Activated CD8-positive, alpha-beta T cell treated with anti-CD3 and anti-CD28 coated beads, Interleukin-2, amount 10 ng/mL, durations not matched to agents 7 days and 5 days (primary cell): ENCODE measurements at places on chromosomes 2 and 18. TPM values are rescaled to one million over a fixed set of nuclear protein-coding genes. Genes with fewer than 3 reads are reported as not detected.

The MLPH gene
- total RNA-seq, result not detected

The IL37 gene
- not detected for total RNA-seq

The FAP gene
- total RNA-seq, result not detected

The DCDC2C gene
- not detected for total RNA-seq

The CCDC85A gene
- total RNA-seq, result not detected

The CTAGE1 gene
- total RNA-seq, result not detected

The ALPP gene
- not detected for total RNA-seq

The CPO gene
- total RNA-seq, result not detected

DNA sequence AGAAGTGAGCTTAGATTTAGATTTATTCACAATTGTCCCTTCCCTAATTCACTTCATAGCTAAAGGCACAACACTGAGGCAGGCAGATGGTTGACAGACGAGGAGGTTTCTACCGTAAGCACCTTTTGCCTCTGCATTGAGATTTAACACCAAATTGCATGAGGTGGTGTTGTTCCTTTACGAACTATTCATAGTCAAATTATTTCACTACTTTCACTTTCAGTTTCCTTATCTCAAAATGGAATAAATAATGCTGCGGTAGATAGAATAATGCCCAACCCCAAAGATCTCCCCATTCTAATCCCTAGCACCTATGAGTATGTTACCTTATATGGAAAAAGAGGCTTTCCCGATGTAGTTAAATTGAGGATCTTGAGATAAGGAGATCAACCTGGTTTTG lies 58.9 kb upstream of the LINC00305 start:
- no peaks in the 10 kb centered on the region for H3K36me3 ChIP-seq
- no peak for DNase-seq
- H3K4me3 ChIP-seq, result peak overlapping the region; percentile 6
- no peaks in the 10 kb centered on the region for H3K27me3 ChIP-seq

DNA sequence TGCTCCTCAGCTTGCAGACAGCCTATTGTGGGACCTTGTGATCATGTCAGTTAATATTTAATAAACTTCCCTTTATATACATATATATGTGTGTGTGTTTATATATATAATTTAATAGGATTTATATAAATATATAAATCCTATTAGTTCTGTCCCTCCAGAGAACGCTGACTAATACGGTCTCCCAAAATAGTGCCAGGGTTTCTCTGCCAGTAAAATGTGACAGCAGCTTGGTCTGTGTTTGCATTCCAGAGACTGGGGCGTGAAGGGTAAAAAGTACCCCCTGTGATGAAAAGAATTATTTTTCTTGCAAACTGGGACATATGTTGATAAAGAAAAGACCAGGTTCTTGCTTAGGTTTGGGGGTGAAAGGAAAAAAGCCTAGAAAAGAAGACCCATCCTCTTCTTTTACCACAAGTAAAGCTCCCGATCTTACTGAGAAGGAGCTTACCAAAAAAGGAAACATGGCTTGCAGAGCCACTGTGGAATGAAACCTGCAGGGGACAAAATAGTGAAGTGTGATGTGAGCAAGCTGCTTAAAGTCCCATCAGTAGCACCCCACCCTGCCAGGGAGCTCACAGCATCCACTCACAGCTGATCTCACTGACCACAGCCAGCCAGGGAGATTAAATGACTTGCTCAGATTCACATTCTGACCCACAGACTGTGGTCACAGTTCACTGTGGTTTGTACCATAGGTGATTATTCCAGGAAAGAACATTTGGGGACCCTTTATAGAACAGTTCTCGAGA lies 110.9 kb upstream of the RMP24 start:
- no peak overlapping the region for H3K27ac ChIP-seq
- no peak overlapping the region for H3K4me3 ChIP-seq

DNA sequence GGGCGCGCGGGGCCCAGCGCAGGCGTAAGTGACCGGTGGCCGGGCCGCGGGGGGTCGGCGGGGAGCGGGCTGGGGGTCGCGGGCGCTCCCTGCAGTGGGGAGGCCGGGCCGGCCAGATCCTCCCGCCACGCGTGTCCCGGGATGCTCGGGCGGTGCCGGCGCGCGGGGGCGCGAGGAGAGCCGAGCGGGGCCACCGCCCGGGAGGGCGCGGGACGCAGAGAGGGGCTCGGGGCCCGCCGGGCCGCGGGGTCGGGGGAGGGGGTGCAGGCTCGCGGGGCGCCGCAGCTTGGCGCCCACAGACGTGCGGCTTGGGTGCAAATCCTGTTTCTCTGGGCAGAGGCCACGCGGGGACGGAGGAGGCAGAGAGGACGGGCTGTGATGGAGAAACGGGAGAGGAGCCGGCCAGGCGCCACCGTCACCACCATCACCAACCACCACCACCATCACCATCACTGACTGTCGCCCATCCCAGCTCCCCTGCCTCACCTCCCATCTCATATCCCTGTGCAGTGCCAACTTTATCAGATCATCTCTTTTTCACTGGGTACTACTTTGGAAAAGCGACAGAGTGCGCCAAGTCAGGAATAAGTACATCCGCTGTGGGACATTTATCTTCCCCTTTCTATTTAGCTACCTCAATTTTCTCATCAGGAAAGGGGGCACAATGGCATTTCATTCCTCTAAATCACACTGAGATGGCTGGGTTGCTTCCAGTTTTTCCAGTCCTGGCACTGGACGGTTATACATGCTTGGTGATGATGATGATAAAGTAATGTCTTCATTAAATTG lies 97.2 kb upstream of the GPR45 start:
- peak overlapping the region; percentile 67 for H3K4me3 ChIP-seq
- peak overlapping the region; percentile 23 for H3K27ac ChIP-seq
- DNase-seq, result no peak
- peaks cover 42% of the 10 kb centered on the region for H3K27me3 ChIP-seq
- H3K36me3 ChIP-seq, result no peaks in the 10 kb centered on the region
- peaks cover 9% of the 10 kb centered on the region for H3K4me1 ChIP-seq

GRCh38 chr18:41783065-41783818 lies 171.8 kb upstream of the PIK3C3 start:
- H3K36me3 ChIP-seq, result no peaks in the 10 kb centered on the region
- DNase-seq, result no peak
- no peak overlapping the region for H3K27ac ChIP-seq
- no peak overlapping the region for H3K4me3 ChIP-seq

- H3K27me3 ChIP-seq, result peaks cover 5% of the 10 kb centered on the region
- no peaks in the 10 kb centered on the region for H3K4me1 ChIP-seq
- DNase-seq, result no peak
- no peaks in the 10 kb centered on the region for H3K36me3 ChIP-seq
- H3K27ac ChIP-seq, result no peak overlapping the region
- no peak overlapping the region for H3K4me3 ChIP-seq
Observed at GRCh38 chr2:217079165-217079564, 219.3 kb upstream of the TNP1 start.

DNA sequence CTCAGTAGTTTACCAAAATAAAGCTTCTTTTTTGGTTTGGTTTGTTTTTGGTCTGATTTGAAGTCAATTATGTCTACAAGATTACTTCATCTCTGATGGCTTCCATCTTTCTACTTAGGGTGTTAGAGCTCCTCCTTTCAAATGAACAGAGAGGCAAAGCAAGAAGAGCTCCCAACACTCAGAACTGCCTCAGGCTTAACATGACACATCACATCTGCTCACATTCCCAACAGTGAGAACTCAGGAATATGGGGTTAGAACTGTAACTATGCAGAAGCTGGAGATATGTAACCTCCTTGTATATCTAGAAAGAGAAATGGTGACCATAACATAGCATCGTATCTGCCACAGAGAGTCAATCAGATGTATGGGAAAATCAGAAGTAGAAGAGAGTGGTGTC lies 11.4 kb upstream of the LRATD1 start:
- no peak for DNase-seq
- H3K36me3 ChIP-seq, result no peaks in the 10 kb centered on the region
- H3K27me3 ChIP-seq, result no peaks in the 10 kb centered on the region
- H3K27ac ChIP-seq, result no peak overlapping the region
- no peak overlapping the region for H3K4me3 ChIP-seq

DNA sequence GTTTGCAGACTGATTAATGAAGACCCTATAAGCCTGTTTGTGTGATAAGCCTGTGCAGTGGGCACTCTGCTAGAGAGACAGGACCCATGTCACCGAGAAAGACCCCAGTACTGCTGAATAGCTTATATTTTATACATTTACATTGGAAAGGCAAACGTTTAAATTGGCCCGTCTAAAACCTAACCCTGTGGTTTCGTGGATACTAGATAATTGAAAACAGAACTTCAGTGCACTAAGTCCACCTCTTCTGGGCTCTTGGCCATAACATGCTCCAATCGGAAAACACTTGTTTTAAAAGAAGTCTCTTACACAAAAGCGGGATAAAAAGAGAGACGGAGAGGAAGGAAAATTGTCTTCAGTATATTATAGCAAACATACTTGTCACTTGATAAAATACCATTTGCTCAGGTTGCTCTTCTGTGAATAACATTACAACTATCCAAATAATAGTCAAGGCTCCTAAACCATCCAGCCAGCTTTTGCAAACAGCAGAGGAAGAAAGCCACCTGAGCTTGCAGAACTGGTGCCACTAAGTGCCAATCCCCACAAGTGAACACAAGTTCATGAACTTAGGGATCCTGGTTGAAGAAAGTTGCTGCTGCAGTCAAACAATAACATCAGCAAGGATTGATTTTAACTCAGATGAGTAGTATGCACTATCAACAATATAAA lies 218.4 kb upstream of the FN1 start:
- DNase-seq, result no peak
- no peaks in the 10 kb centered on the region for H3K4me1 ChIP-seq
- no peak overlapping the region for H3K27ac ChIP-seq
- H3K4me3 ChIP-seq, result no peak overlapping the region

GRCh38 chr2:7852546-7852945 lies 829.3 kb upstream of the ID2 start:
- no peak overlapping the region for H3K4me3 ChIP-seq
- DNase-seq, result no peak
- H3K36me3 ChIP-seq, result no peaks in the 10 kb centered on the region
- no peak overlapping the region for H3K27ac ChIP-seq

DNA sequence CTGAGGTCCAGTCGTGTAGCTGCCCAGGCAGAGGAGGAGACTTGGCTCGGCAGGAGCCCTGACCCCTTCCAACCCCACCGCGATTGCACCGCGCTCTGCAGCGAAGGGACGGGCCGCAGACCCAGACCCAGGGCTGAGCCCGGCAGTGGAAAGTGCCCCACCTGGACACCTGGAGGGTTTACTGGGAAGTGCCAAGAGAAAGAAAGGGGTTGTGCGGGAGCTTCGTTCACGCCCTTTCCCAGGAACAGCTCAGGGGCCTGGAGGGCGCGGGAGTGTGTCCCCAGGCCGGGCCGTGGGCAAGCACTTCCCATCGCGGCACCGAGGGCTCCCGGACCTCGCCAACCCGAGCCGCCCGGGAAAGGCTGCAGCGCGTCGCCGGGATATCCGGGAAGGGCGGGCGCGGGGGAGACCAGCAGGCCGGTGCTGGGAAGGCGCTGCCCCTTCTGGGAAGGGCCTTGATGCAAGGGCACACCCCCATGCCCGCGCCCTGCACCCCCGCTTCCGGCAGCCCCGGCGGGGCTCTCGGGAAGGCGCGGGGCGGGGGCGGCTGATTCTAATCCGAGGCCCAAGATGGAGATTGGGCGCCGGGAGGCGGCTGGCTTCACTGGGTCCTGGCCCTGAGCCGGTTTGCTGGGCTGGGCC lies 36.1 kb upstream of the MRPL33 start:
- H3K4me1 ChIP-seq, result peaks cover 7% of the 10 kb centered on the region
- no peaks in the 10 kb centered on the region for H3K36me3 ChIP-seq
- DNase-seq, result peak; percentile 45
- H3K27me3 ChIP-seq, result no peaks in the 10 kb centered on the region
- H3K27ac ChIP-seq, result no peak overlapping the region
- H3K4me3 ChIP-seq, result peak overlapping the region; percentile 12

GRCh38 chr18:74682141-74682990 lies 84.7 kb downstream of the ZNF407 start:
- no peaks in the 10 kb centered on the region for H3K4me1 ChIP-seq
- no peak overlapping the region for H3K4me3 ChIP-seq
- no peaks in the 10 kb centered on the region for H3K27me3 ChIP-seq

DNA sequence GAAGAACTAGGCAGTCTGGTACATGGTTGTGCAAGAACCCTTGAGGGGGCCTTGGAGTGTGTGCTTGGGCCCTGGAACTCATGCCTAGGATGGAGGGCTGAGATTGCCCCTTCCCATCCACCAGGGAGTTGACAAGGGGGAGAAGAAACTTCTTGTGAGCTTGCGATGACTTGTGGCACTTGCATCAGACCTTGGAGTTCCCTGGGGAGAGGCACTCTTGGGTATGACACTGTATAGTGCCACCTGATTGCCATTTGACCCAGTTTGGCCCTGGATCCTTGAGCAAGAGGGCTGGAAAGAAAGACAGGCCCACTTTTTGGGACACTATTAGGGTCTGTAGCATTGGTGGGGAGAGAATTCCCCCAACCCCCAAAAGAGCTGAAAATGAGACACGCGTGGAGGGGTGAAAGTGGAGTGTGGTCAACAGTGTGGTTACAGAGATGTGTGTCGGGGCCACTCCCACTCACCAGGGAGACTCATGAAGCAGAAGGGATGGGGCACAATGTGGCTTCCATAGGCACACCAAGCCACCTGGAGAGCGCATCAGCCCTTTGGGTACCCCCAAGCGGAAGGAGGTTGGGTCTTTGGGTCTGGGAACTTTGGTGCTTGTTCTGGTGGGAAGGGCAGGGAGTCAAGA lies 101.3 kb downstream of the MSH2 start:
- H3K27ac ChIP-seq, result no peak overlapping the region
- no peaks in the 10 kb centered on the region for H3K27me3 ChIP-seq
- no peak for DNase-seq
- H3K4me1 ChIP-seq, result peaks cover 30% of the 10 kb centered on the region
- H3K4me3 ChIP-seq, result no peak overlapping the region

- H3K4me3 ChIP-seq, result no peak overlapping the region
- no peaks in the 10 kb centered on the region for H3K36me3 ChIP-seq
- H3K27me3 ChIP-seq, result no peaks in the 10 kb centered on the region
- no peak overlapping the region for H3K27ac ChIP-seq
- no peak for DNase-seq
Observed at GRCh38 chr2:148918554-148918953, 43.5 kb downstream of the KIF5C start.

- no peak for DNase-seq
- H3K4me3 ChIP-seq, result peak overlapping the region; percentile 76
- H3K36me3 ChIP-seq, result no peaks in the 10 kb centered on the region
- peaks cover 46% of the 10 kb centered on the region for H3K27me3 ChIP-seq
Observed at GRCh38 chr2:27263287-27264252, 723 bp upstream of the SLC30A3 start.

- no peak overlapping the region for H3K4me3 ChIP-seq
- no peaks in the 10 kb centered on the region for H3K27me3 ChIP-seq
- no peaks in the 10 kb centered on the region for H3K36me3 ChIP-seq
- no peak overlapping the region for H3K27ac ChIP-seq
- no peak for DNase-seq
Observed at GRCh38 chr2:238136820-238137537, 1.5 kb upstream of the KLHL30 start.

DNA sequence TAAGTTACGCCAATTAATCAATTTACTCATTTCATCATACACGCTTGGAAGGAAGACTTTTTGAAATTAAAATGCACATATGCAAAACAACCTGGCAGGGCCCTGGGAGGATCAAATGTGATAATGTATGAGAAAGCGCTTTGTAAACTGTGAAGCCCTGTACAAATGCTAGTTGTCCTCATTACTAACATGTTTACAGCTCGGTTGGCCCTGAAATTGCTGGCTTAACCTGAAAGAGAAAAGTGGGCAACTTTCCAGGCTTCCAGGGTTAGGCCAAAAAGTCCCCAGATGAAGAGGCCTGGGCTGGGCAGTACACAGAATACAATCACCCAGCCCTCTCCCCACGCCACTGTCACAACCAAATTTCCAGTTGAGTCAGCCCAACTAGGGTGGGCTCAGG lies 60.2 kb downstream of the DNMT3A start:
- no peak overlapping the region for H3K4me3 ChIP-seq
- H3K27me3 ChIP-seq, result no peaks in the 10 kb centered on the region
- peaks cover 65% of the 10 kb centered on the region for H3K4me1 ChIP-seq
- H3K36me3 ChIP-seq, result peaks cover 60% of the 10 kb centered on the region
